ENCODE measurements at places on chromosomes 5 and 9.
A peak's percentile ranks its signal among the peaks of the same experiment; 100 is the strongest.

- DNase-seq = no peak
Observed at GRCh38 chr5:180334176-180334575, 19.0 kb downstream of the GFPT2 start.

GRCh38 chr5:118883362-118883761 is 105.0 kb downstream of the DTWD2 start:
- DNase-seq = no peak

- DNase-seq = no peak
Observed at GRCh38 chr5:76718381-76718832, 2.5 kb downstream of the F2R start.

GRCh38 chr5:76385540-76385939 is 17.5 kb upstream of the IQGAP2 start:
- no peak for DNase-seq

DNA sequence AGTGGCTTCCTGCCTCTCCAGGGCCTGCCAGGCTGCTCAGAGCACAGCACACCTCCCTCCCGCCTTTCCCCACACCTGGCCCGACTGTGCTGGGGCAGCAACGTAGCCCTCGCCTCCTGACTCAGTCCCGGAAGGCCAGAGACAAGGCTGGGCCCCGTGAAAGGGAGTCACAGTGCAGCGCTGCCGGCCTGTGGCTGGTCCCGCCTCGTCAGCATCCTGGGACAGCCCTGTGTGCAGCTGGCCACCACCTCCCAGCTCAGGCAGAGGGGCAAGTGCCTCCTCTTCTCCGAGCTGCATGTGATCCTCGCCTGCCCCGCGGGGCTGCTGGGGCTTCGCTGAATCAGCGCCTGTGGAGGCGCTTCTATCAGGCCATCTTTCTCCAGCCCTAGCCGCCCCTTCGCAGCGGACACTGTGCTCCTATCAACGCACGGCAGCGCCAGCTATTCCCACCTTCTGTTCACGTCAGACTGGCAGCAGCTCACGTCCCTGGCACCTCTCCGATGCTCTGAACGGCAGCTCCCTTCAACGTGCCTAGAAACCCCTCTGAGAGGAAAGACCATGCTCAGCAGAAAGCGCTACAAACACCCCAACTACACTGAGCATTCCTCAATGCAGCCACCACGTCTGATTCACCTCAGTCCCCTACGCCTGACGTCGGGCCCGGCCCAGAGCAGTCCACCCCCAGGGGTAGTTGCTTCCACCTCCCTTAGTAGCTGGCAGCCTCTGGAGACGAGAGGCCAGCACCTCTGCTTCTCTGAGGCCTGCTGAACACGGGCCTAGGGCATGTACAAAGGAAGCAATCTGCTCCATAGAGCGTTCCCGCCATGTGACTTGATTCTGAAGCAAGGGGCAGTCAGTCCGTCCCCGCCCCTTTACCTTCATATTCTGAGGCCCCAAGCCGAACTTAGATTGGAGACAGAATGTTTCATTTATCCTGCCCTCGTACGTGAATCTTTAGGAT is 78.8 kb downstream of the GPR21 start:
- no peak for DNase-seq

DNA sequence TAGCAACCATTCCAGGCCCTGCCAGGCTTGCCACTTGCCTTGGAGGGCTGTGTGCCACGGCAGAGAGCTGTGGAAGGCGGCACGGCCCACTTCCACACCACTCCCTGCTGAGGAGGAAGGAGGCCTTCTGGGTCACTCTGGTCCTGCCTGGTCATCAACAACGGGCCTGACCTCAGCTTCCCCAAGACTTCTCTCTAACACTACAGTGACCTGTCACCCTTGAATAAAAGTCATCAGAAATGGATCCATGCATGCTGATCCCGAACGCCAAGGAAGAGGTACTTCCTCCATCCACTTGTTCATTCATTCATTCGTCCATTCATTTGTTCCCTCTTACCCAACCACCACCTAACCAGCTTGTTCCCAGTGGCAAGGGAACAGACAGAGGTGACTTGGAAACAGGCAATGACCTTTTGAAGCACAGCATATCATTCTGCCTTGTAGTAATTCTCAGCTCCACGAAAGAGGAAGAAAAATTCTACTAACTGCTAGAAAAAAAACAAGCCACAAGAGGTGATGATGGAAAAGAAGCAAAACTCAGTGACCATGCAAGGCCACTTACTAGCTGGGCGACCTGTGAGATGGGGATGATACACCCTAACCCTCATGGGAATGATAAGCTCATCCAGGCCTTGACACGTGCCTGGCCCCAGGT is 58.6 kb downstream of the STK10 start:
- DNase-seq = no peak

GRCh38 chr5:7078901-7079300 is 317.0 kb upstream of the ADCY2 start:
- peak; percentile 77 for DNase-seq

DNA sequence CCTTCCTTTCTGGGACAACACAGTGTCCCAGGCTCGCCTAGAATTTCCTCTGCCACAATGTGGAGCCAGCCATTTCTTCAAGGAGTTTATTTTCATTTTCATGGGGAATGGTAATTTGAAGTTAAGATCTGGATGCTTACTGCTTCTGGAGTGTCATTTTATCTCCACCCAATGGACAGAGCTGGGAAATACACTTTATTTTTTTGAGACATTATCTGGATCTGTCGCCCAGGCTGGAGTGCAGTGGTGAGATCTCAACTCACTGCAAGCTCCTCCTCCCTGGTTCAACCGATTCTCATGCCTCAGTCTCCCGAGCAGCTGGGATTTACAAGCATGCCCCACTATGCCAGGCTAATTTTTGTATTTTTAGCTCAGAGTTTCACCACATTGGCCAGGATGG is 12.7 kb upstream of the THG1L start:
- DNase-seq = no peak

DNA sequence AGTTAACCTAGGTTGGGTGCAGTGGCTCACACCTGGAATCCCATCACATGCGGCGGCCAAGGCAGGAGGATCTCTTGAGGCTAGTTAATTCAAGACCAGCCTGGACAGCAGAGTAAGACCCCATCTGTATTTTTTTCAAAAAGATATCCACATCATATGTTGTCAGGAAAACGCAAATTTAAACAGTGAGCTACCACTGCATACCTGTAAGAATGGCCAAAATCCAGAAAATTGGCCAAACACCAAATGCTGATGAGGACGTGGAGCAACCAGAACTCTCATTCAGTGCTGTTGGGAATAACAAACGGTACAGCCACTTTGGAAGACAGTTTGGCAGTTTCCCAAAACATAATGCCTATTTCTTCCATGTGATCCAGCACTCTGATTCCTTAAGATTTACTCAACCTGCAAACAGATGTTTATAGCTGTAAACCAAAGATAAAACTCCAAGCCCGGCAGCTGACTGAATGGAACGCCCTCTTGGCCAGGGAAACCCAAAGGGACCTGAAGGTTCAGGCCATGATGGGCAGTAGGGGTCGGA is 12.4 kb downstream of the CEL start:
- no peak for DNase-seq

DNA sequence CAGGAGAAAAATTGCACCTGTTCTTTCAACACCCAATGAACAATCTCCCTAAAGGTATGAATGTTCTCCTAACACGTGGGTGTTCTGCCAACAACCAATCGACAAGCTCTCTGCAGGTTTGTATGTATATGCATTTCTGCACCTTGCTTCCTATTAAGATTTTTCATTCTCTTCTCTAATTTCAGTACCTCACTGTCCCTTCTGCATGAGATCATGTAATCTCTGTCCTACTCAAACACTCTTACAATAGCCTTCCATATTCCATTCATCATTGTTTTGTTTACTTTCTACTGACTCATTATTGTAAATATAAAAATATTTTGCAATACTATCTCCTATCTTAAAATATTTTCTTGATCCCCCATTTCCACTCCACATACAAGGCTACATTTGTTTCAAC is 382.0 kb downstream of the CDH12 start:
- DNase-seq = no peak

GRCh38 chr5:11737010-11737409 is 167.2 kb downstream of the CTNND2 start:
- no peak for DNase-seq

GRCh38 chr9:90996154-90997065 is 194.8 kb downstream of the SYK start:
- DNase-seq = no peak

- DNase-seq = no peak
Observed at GRCh38 chr9:108786322-108786721, 69.5 kb downstream of the ACTL7B start.

DNA sequence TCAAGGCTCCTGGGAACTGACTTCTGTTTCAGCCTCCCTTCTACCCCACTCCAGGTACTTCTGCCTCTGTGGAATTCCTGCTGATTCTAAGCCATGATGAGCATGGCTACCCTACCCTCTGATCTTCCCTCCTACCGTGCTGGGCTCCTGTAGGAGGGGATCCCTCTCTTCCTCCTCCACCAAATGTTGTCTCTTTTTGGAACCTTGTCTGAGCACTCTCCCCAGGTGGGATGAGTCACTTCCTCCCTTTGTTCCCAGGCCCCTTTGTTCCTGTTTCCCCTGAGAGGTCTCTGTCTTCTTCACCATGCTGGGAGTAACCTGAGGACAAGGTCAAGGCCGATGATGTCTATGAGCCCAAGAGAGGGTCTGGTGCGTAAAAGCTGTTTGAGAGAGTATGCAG is 213.2 kb downstream of the GABBR2 start:
- DNase-seq = no peak

GRCh38 chr5:44372028-44372427 is 17.2 kb downstream of the FGF10 start:
- DNase-seq = no peak
